ENCODE measurements at places on chromosomes 7 and 10. TPM values are rescaled to one million over a fixed set of nuclear protein-coding genes. Genes with fewer than 3 reads are reported as not detected.

- no peaks in the 10 kb centered on the region for H3K27me3 ChIP-seq
- H3K4me1 ChIP-seq, result peaks cover 16% of the 10 kb centered on the region
- H3K36me3 ChIP-seq, result no peaks in the 10 kb centered on the region
Measured at GRCh38 chr7:158976468-158976848, 120.1 kb downstream of the DYNC2I1 start.

- H3K27ac ChIP-seq, result no peak overlapping the region
- no peak for DNase-seq
- H3K4me1 ChIP-seq, result peaks cover 2% of the 10 kb centered on the region
- peaks cover 6% of the 10 kb centered on the region for H3K27me3 ChIP-seq
- H3K4me3 ChIP-seq, result no peak overlapping the region
Measured at GRCh38 chr10:121553511-121554264, 44.6 kb downstream of the FGFR2 start.

GRCh38 chr10:93346694-93347093 is 135.4 kb downstream of the MYOF start:
- H3K36me3 ChIP-seq, result no peaks in the 10 kb centered on the region
- peaks cover 4% of the 10 kb centered on the region for H3K4me1 ChIP-seq
- H3K27ac ChIP-seq, result no peak overlapping the region
- no peak overlapping the region for H3K4me3 ChIP-seq
- no peaks in the 10 kb centered on the region for H3K27me3 ChIP-seq

MYOZ1 gene
- not detected for total RNA-seq

- H3K36me3 ChIP-seq, result no peaks in the 10 kb centered on the region
- H3K27ac ChIP-seq, result no peak overlapping the region
- peaks cover 8% of the 10 kb centered on the region for H3K4me1 ChIP-seq
- H3K27me3 ChIP-seq, result no peaks in the 10 kb centered on the region
- H3K4me3 ChIP-seq, result no peak overlapping the region
- no peak for DNase-seq
Measured at GRCh38 chr10:7038416-7038815, 372.4 kb downstream of the SFMBT2 start.

ACSM6 gene
- not detected for total RNA-seq

DNA sequence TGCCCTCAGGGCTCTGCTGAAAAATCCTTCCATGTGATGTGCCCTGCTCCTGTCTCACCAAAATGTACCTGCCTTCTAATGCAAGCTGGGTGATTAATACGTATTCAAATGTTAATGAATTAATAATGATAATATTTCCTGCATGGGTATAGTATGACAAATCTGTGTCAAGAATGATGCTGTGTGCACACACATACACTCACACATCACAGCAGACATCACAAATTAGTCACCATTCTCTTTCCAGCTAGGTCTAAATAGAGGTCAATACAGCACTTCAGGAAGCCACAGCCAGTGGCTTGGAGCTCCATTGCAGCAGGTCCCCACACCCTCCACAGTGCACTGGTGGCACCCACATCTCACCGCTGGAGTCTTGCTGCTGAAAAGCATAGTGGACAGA is 681.2 kb upstream of the NRP1 start:
- no peak overlapping the region for H3K4me3 ChIP-seq
- DNase-seq, result no peak
- H3K36me3 ChIP-seq, result no peaks in the 10 kb centered on the region
- H3K27me3 ChIP-seq, result peaks cover 3% of the 10 kb centered on the region
- H3K4me1 ChIP-seq, result no peaks in the 10 kb centered on the region
- H3K27ac ChIP-seq, result no peak overlapping the region

GRCh38 chr10:76892766-76893479 is 744.7 kb downstream of the KCNMA1 start:
- peaks cover 4% of the 10 kb centered on the region for H3K27me3 ChIP-seq
- no peaks in the 10 kb centered on the region for H3K36me3 ChIP-seq
- DNase-seq, result no peak
- H3K4me3 ChIP-seq, result no peak overlapping the region

PTPN20 gene
- total RNA-seq, result 2.6 TPM

CRPPA gene
- 1.7 TPM for total RNA-seq

GRCh38 chr7:77315182-77315591 is 101.0 kb downstream of the GSAP start:
- H3K36me3 ChIP-seq, result peaks cover 28% of the 10 kb centered on the region
- H3K4me3 ChIP-seq, result no peak overlapping the region
- no peaks in the 10 kb centered on the region for H3K27me3 ChIP-seq
- H3K4me1 ChIP-seq, result no peaks in the 10 kb centered on the region
- no peak overlapping the region for H3K27ac ChIP-seq

DNA sequence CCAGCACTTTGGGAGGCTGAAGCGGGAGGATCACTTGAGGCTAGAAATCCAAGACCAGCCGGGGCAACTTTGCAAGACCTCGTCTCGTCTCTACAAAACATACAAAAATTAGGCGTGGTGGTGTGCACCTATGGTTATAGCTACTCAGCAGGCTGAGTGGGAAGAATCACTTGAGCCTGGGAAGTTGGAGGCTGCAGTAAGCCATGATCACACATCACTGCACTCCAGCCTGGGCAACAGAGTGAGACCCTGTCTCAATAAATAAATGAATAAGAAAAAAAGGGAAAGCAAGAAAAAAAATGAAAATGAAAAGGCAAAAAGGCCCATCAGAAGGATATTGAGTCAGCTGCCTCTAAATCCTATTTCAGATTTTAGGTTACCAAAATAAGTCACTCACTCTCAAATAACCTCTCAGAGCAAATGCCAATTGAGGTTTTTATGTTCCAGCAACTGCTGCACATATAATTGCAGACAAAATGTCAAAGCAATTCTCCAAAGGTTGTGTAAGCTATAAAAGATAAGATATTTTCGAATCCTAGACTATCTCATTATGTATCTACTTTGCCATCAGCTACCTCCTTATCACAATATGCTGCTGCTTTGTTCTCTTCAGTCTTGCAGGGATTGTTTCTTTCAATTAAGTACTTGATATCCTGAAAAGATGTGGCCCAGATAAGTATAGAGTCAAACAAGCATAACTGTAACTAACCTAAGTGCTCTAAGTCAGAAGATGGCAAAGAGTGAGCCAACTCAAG is 4.7 kb downstream of the BAZ1B start:
- H3K4me1 ChIP-seq, result peaks cover 45% of the 10 kb centered on the region
- no peak for DNase-seq
- no peak overlapping the region for H3K4me3 ChIP-seq
- peaks cover 61% of the 10 kb centered on the region for H3K36me3 ChIP-seq
- peak overlapping the region; percentile 45 for H3K27ac ChIP-seq

GRCh38 chr7:17952387-17952786 is 12.1 kb upstream of the SNX13 start:
- peaks cover 25% of the 10 kb centered on the region for H3K4me1 ChIP-seq
- H3K4me3 ChIP-seq, result no peak overlapping the region
- DNase-seq, result peak; percentile 37
- peaks cover 4% of the 10 kb centered on the region for H3K27me3 ChIP-seq

GRCh38 chr7:91811236-91811635 is 69.3 kb downstream of the MTERF1 start:
- no peaks in the 10 kb centered on the region for H3K27me3 ChIP-seq

AVPI1 gene
- total RNA-seq, result 3.1 TPM

GRCh38 chr10:31635415-31636065 is 293.1 kb downstream of the ARHGAP12 start:
- peaks cover 4% of the 10 kb centered on the region for H3K27me3 ChIP-seq
- no peaks in the 10 kb centered on the region for H3K36me3 ChIP-seq
- H3K27ac ChIP-seq, result no peak overlapping the region
- H3K4me3 ChIP-seq, result no peak overlapping the region
- no peaks in the 10 kb centered on the region for H3K4me1 ChIP-seq

HOXA9 gene
- total RNA-seq, result not detected

DNA sequence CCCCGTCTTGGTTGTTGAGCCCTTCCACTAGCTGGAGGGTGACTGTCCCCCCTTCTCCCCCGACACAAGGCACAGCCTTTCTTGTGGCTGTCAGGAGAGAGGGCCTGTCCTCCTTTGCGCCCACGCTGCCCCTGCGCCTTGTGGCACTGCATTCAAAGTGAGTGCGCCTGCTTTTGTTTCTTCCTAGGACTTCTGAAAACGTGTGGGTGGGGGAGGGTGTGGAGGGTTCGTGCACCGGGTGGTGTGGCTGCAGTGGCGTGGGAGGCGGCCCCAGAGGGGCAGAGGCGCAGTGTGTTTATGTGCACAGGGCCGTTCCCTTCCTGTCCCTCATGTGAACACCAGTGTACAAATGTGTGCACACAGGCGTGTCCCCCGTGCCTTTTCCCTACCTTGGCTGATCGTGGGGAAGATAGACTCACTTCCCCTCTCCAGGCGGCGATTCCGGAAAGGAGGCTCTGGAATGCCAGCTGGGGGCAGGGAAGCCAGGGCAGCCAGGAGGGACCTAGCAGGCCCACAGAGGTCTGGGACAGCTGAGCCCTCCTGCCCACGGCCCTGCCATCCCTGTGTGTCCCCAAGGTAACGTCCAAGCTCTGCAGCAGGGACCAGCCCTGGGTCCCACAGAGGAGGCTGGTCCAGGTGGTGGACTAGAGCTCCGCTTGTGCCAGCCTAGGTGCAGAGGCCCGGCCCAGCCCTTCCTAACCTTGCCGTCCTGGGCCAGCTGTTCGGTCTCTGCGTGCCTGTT is 88.8 kb downstream of the LHPP start:
- no peaks in the 10 kb centered on the region for H3K27me3 ChIP-seq
- H3K36me3 ChIP-seq, result no peaks in the 10 kb centered on the region
- DNase-seq, result no peak
- no peak overlapping the region for H3K4me3 ChIP-seq
- H3K4me1 ChIP-seq, result peaks cover 3% of the 10 kb centered on the region

DNA sequence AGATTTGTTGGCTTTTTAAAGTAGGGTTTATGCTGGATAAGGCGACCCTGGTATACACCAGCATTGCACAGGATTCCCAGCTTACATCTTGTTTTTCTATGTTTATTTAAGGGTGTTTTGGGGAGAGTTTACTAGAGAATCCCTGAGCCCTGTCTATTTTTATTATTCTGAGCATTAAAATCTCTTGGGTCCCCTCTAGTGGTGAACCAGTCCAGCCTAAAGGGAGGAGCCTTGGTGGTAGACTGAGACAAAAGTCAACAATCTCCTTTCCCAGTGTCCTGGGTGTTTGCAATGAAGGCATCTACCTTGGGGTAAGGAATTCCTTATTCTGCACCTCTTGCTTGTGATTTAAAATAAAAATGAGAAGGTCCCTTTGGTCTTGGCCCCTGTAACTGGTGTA is 38.2 kb downstream of the ANTXRL start:
- no peak overlapping the region for H3K27ac ChIP-seq
- no peaks in the 10 kb centered on the region for H3K27me3 ChIP-seq
- no peak overlapping the region for H3K4me3 ChIP-seq
- DNase-seq, result no peak
- H3K4me1 ChIP-seq, result no peaks in the 10 kb centered on the region

DNA sequence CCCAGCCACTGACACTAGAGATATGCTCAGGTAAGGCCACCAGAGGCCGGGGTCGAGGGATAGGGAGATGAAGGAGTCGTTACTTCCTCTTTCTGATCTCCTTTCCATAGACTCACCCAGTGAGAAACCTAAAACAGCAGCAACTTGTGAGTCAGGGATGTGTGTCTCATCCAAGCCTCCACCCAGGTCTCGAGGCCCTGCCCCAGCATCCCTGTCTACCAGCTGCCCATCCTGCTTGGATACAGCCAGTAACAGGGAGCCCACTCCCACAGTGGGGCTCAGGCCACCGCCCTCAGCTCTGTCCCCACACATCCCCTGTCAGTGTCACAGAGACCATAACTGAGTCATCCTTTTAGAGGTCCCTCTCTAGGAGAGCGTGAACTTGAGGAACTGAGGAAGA is 49.6 kb upstream of the CHST15 start:
- H3K4me3 ChIP-seq, result no peak overlapping the region
- no peaks in the 10 kb centered on the region for H3K36me3 ChIP-seq
- H3K4me1 ChIP-seq, result no peaks in the 10 kb centered on the region
- H3K27me3 ChIP-seq, result no peaks in the 10 kb centered on the region

DNA sequence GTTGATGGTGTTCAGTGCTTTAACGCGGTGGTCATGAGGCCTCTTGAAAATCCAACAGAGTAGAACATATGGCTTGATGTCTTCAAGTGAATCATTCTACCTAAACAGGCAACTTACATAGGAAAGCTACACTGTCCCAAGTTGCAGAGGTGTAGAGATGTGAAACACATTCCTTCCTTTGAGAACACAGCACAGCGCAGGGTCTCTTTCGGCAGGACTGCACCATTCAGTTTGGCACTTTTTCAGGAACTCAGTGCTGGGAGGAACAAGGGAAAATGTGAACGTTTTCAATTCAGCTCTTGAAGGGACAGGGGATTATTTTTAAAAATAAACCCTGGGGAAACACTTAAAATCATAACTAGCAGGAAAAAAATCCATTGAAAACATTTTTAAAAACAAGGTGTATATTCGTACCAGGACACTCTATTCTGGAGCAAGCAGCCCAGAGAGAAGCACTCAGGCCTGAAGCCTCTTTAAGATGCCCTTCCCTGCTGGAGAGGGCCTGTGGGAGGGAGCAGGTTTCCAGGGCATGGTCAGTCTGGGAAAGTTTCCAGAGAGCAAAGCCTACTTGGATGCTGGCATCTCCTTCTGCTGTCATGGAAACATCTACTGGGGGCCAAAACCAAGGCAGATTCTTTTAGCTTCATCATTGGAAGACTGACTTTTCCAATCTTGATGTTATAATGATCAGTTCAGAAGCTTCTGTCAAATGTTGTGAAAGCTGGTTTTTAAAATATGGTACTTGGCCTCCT is 60.4 kb upstream of the NPVF start:
- no peak for DNase-seq
- no peaks in the 10 kb centered on the region for H3K4me1 ChIP-seq
- no peak overlapping the region for H3K27ac ChIP-seq
- no peaks in the 10 kb centered on the region for H3K36me3 ChIP-seq
- H3K4me3 ChIP-seq, result no peak overlapping the region
- no peaks in the 10 kb centered on the region for H3K27me3 ChIP-seq
